ENCODE measurements at places on chromosomes 7 and 10.

DNA sequence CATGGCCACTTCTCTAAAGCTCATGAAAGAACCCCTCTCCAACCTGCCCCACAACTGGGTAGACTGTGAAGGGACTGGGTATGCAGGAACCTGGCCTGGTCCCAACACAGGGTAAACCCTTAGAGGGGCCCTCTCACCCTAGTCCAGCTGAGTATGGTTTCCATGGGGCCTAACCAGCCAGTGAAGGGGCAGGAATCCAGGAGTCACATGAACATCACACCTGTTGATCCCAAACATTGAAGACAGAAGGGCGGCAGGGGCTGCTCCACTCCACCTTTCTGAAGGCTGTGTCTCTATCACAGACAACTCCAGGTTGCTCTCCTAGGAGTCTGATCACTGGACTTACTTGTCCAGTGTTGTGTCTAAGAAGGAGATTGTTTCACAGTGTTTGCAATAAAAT is 30.8 kb downstream of the GRID1 start:
- no peak for DNase-seq

DNA sequence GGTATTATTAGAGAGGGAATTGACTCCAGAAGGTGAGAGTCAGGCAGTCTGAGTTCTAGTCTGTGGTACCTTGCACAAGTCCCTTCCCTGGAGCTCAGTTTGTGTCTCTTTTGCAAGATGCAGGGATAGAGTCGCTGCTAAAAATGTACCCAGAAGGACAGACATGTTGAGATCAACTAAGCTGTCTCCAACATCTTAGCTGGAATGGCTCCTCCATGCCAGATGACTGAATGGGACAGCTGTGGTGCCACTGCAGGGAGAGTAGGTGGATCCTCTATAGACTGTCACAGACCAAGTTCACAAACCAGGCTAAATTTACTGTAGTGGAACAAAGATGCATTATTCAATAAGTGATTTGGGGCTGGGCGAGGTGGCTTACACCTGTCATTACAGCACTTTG is 120.1 kb downstream of the NEURL1 start:
- DNase-seq: no peak

GRCh38 chr7:30787486-30787885 is 16.3 kb downstream of the MINDY4 start:
- DNase-seq: no peak

DNA sequence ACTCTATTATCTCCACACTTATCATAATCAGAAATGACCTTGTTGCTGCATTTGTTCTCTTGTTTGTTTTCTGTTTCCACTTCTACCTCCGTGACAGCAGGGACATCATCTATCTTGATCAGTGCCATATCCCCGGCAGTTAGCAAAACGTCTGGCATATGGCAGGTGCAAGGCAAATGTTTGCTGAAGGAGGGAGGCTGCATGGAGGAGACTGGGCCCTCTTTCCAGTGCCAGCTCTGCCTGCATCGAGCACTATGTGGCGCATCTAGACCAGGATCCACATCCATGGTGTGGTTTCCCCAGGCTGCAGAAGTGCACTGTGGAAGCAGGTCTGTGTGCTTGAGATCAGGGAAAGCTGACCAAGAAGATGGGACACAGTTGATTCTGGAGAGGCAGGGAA is 181.2 kb downstream of the KCNMA1 start:
- DNase-seq: no peak

DNA sequence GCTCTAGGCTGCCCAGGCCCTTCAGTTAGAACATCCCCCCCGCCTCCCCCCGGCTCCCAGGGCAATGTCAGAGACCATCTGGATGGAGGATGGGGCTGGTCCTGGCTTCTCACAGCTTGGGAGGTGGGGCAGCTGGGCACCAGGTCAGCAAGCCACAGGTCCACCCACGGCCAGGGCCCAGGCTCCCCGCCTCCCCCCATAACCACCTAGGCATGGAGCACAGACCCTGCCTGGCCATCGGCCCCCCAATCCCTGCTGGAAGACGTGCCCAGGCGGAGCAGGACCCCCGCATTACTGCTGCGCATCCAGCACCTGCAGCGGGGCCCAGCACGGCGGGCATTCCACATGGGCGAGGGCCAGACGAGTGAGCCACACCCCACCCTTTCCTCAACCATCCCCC is 169.6 kb downstream of the ELFN1 start:
- DNase-seq: no peak

- no peak for DNase-seq
Observed at GRCh38 chr7:5435291-5436002, 11.8 kb upstream of the TNRC18 start.

DNA sequence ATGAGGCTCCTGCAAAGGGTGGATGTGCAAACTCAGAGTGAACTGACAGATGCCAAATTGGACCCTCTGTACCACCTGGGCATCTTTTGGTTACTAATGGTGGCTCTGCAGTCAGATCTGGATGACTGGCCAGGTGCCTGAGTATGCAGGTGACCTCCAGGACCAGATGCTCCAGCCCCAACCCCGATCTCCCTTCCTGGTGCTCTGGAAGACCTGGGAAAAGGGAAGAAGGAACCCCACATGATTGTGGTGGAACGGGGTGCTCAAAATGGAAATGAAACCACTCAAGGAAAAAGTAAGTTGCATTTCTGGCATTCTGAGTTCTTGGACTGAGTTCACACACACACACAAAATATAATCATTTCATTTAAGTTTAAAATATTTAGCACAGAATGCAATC is 9.8 kb upstream of the AEBP1 start:
- DNase-seq: no peak

- no peak for DNase-seq
Observed at GRCh38 chr7:112225006-112225405, 18.5 kb downstream of the ZNF277 start.

GRCh38 chr7:133754708-133755107 is 372.4 kb upstream of the LRGUK start:
- no peak for DNase-seq

- no peak for DNase-seq
Observed at GRCh38 chr10:24552346-24553016, 171.2 kb downstream of the ARHGAP21 start.

GRCh38 chr10:84337199-84337598 is 8.8 kb downstream of the CCSER2 start:
- DNase-seq: no peak

DNA sequence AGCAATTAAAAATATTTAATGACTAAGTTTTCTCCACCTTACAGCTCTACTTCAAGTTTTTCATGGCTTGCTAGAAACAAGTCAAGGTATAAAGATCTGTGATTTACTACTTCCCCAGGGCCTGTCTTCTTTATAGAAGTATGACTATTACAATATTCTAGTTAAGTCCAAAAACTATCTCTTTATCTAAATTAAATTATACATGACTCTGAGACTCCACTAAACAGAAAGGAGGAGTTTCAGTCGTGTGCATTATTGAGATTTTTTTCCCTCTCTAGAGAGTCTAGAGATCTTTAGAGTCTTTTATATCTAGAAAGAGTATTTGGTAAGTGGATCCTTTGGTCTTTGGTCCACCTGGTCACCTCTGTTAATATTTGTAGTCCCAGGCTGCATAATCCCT is 100.7 kb downstream of the SEMA3E start:
- no peak for DNase-seq

DNA sequence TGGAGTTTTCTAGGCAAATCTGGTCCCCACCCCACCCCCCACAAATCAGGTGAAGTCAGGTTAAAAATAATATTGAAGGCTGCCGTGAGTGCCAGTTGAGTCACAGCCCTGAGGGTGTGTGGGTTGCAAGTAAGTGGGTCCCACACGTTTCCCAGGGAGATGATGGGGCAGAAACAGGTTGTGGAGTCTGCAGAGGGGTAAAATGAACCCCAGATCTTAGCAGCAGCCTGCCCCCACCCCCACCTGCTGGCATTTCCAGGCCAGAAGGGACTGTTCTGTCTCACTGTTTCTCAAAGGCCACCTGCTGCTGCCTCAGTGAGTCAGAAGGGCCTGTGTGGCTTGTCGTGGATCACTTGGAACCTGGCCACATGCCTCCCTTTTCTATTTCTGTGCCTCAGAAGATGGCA is 59.8 kb upstream of the SMNDC1 start:
- DNase-seq: peak; percentile 31

DNA sequence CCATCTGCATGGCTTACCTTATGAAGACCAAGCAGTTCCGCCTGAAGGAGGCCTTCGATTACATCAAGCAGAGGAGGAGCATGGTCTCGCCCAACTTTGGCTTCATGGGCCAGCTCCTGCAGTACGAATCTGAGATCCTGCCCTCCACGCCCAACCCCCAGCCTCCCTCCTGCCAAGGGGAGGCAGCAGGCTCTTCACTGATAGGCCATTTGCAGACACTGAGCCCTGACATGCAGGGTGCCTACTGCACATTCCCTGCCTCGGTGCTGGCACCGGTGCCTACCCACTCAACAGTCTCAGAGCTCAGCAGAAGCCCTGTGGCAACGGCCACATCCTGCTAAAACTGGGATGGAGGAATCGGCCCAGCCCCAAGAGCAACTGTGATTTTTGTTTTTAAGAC is 12.4 kb downstream of the DUSP5 start:
- peak; percentile 53 for DNase-seq

DNA sequence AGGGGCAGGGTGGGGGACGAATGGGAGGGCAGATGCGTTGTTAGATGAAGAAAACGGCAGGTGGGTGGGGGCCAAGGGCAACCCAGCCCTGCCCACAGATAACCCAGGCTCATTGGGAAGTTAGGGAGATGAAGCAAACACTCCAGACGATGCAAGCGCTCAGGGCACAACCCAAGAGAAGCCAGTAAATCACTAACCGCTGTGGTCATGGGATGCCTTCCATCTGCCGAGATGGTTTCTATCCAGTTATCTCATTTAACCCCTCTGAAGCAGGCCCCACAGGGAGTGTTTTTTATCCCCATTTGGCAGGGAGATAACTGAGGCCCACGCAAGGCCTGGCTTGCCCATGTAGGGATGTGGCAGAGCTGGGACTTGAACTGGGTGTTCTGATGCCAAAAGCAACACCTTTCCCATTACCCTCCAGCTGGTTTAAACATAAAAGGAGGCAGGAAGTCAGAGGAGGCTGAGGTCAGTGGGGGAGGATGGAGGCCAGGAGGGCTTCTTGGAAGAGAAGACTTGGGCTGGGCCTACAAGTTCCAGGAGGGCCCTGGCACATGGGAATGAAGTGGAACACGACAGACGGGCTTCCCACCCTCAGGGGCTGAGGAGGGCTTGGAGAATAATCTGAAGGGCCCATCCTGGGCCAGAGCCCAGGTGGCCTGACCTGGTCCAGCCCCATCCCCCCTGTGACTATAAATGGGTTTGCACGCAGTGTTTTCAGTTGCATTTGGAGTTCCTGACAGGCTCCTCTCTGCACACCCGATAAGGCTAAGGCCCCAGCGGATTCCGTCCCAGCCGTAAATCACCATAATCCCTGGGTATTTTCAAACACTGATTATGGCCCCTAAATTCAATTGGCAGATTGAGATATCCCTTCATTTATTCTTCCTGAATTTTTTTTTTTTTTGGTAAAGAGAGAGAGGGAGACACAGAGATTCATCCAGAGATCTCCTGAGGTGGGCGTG is 80.9 kb downstream of the NEURL1 start:
- DNase-seq: no peak

- no peak for DNase-seq
Observed at GRCh38 chr10:74743401-74743800, 83.0 kb upstream of the KAT6B start.

Data from cerebellum (tissue), 4 donors.